ENCODE measurements at places on chromosomes 2 and 18.

DNA sequence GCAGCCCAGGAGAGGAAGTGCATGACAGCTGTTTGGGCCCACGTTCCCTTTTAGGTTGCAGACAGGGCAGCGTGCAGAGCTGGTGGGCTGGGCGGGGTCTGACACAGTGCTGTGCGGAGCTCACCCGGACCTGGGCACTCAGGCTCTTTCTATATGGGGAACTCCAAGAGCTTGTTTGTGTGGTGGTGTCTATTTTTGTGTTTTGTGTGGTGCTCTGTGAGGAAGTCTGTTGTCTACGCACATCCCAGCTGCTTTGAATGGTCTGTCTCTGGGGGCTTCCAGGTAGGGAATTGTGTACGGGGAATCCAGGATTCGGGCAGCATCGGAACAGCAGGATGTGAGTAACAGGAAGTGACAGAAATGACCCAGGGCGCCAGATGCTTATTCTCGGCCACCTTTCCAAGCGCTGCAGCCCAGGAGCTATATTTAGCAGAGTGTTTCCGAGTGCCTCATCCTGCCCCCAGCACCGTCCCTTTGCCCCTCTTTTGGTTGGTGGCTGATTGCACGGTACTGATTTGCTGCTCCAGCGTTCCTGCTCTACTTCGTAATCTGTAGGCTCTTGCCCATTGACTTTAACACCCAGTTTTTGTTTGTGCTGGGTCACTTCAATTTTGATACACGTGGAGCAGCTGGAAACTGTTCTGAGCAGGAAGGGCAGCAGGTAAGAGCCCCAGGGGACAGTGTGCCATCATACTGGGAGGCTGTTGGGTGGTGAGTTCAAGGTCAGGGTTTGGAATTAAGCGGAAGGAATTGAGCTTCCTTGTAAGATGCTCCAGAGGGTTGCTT, 64.7 kb downstream of the DGKD start:
- DNase-seq: peak; percentile 54

GRCh38 chr2:163877316-163877715, 141.5 kb upstream of the FIGN start:
- DNase-seq: no peak

DNA sequence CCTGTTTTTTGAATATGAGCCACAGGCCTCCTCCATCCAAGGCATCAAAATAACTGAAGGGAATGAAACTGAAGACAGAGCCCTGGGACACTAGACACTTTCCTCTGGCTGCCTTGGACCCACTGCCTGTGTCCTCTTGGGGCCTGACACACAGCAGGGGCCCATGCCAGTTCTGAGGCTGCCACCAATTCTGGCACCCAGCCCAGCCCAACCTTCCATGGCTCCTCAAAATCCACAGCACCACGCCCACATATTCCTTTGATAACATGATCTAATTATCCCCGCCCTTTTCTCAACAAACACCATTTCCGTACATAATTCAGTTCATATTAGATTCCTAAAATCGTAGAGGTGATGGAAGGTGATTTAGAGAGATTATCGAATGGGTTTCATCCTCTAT, 64.2 kb downstream of the EMX1 start:
- DNase-seq: no peak

- no peak for DNase-seq
Observed at GRCh38 chr2:223459328-223459939, 142.7 kb downstream of the SCG2 start.

DNA sequence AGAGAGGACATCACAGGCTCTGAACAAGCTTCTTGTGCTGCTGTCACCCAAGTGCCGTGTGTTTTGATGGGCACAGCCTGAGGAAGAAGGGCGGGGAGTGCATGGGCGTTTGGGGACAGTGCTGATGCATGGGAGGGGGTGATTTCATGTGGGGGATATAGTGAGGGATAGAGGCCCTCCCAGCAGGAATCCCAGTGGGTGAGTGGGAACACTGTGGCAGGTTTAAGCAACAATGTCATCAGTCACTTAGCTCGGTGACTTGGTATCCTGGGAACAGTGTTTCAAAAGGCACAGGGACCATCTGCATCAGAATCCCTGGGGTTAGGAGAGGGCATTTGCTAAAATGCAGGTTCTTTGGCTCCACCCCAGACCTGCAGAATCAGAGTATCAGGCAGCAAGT, 609 bp downstream of the SIGLEC15 start:
- no peak for DNase-seq

- no peak for DNase-seq
Observed at GRCh38 chr18:44558767-44559166, 121.9 kb upstream of the SETBP1 start.

- DNase-seq: no peak
Observed at GRCh38 chr2:41828052-41828643, 219.7 kb upstream of the PKDCC start.

DNA sequence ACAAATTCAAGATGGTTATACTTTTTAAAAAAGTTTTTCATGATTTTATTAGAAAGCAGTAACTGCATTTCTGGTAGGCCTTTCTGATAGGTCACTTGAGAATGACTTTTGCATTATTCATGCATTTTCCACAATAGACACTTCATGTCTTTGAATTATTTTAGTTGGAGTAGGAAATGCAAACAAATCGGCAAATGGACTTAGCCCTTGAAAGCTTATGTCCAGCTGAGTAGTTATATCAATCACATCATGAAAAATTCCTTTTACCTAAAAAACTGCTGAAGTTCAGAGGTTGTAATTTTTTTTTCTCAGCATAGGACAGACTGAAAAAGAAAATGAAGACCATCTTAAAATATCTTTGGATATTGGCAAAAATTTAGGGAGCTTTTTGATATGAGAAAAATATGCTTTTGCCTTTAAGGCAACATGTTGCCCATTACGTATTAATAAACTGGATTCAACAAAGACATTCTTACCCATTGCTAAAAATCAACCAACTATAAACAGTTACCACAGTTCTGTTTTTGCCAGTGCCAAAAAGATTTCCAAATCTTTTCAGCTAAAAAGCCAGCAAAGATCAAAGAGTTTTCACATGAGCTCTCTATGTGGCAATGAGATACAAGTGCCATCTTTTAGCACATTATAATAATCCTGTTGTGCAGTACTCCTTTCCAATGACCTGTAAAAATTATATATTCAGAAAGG, 45.5 kb upstream of the FRZB start:
- DNase-seq: no peak

DNA sequence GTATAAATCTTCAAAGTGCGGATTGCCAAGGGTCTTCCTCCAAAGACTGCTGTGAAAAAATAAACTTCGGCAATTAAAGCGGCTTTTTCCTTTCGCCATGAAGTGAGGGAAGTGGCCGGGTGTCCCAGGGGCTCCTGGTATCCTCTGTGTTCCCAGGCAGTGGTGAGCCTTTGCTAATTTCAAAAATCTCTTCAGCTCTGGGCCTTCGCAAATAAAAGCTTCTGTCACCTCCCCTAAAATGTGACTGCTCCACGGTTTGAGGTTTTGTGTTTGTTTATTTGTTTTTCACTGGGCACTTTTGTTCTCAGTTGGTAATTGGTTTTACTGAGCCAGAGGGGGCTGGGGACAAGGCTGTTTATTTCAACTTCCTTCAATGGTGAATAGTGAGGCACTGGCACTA, 270.1 kb upstream of the POU3F3 start:
- DNase-seq: no peak

- no peak for DNase-seq
Observed at GRCh38 chr2:100907832-100908231, 87.9 kb downstream of the NPAS2 start.

- DNase-seq: no peak
Observed at GRCh38 chr2:129877795-129878775, 101.4 kb upstream of the RAB6C start.

- no peak for DNase-seq
Observed at GRCh38 chr2:150491430-150491829, 4.0 kb upstream of the RND3 start.

- DNase-seq: no peak
Observed at GRCh38 chr18:22155584-22155983, 13.8 kb upstream of the GATA6 start.

- DNase-seq: no peak
Observed at GRCh38 chr2:41701231-41701630, 346.6 kb upstream of the PKDCC start.

GRCh38 chr2:109609352-109610024, 4.3 kb downstream of the SEPTIN10 start:
- no peak for DNase-seq

DNA sequence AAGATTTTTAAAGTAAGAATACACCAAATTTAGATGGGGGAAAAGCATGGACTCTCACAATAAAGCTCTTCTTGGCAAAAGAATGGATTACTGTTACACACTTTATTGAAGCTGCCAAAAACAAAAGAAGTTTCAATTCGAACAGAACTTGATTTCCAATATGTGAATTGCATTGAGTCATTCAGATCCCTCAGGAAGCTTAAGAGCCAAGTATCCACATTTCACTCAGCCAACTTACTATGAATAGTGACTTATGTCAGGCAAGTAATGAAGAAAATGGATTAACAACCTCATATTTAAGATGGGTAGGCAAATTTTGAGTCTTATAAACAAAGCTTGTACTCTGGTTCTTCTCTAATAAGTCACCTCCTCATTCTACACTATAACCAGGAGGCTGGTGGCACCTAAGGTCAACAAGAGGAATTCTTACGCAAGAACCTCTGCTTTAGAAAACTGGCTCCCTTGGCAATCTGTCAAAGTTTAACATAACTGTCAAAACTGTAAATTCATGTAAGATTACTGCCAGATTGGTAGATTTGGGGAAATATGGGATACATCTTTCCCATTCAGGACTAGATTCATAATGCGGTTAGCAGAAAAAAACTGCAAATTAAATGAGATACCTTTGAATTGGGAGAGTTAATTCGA, 6.0 kb downstream of the HADHA start:
- no peak for DNase-seq

GRCh38 chr2:42810971-42811811, 18.8 kb upstream of the HAAO start:
- DNase-seq: peak; percentile 12

DNA sequence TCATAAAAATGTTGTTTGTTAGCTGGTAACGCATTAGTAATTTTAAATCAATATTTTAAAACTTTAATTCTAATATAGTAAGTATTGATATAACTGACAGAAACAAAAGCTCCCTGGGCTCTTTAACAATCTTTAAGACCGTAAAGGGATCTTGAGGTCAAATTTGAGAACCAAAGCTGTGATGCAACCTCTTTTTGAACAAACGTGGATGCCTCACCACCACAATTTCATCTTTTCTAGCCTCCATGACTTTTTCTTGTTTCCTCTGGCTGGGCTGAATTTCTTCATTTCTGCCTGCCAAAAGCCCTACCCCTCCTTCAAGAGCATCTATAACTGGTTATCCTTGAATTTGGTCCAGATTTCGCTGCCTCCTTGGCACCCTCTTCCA, 563 bp upstream of the POLE4 start:
- DNase-seq: no peak
